K562 (cell line): ENCODE measurements at places on chromosomes 6 and 20. TPM values are rescaled to one million over a fixed set of nuclear protein-coding genes. Genes with fewer than 3 reads are reported as not detected.

GRCh38 chr6:30880698-30881252 lies 3.5 kb upstream of the DDR1 start:
- no peak for DNase-seq

- no peak for DNase-seq
These were observed 8.4 kb upstream of the GABRR2 start for GRCh38 chr6:89323511-89323971.

Gene CTCFL
- polyA plus RNA-seq = 100 and 122 TPM in 2 replicates

DNA sequence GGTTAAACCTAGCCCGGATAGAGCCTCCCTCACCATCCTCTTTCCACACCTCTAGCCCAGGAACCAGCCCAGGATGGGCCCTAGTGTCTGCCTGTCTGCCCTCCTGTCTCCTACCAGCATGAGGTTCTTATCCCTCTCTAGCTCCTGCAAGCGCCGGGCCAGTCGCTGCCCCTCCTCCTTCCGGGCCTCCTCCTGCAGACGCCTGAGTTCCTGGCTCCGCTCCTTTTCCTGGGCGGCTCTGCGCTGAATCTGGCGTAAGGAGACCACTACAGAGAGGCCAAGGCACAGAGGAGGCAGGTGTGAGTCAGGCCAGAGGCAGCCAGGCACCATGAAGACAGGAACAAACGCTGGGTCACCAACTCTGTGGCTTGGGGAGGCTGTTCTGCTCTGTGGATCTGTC lies 4.3 kb upstream of the PSORS1C2 start:
- DNase-seq = no peak

DNA sequence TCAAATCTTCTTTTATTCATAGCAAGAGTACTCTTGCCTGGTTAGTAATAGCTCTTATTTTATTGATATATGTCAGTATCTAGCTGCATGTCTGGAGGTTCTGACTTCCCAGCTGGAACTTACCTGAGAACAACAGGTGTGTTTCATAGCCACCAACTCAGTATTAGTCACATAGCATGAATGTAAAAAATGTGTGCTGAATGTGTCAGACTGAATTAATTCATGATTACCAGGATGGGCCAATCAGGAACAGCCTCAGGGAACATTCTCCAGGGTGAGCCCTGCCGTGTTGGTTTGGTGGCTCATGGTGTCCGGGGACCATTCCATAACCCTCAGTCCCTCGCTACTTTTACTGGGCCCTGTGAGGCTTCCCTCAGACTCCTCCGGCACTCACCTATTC lies 99.7 kb downstream of the TULP4 start:
- no peak for DNase-seq

DNA sequence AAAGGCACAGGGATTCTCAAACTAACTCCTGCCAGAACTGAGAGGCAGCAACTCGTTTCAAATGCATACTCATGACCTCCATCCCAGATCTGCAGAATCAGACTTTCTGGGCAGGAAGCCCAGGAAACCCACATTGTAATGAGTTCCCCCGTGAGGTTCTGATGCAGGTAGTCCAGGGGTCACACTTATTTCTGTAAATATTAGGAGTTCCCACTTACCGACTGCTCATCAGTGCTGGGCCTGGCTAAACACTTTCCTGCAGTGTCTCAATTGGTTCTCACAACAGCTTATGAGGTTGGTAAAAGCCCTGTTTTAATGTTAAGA lies 11.6 kb downstream of the DUSP15 start:
- no peak for DNase-seq

Gene SGK2
- polyA plus RNA-seq = 0.21 and 0.57 TPM in 2 replicates

- no peak for DNase-seq
These were observed 996 bp upstream of the SEC23B start for GRCh38 chr20:18506744-18507143.

Gene LY6G6D
- polyA plus RNA-seq = not detected in 2 replicates

- no peak for DNase-seq
These were observed 18.6 kb downstream of the ELOVL5 start for GRCh38 chr6:53330137-53330536.

- no peak for DNase-seq
These were observed 41.8 kb upstream of the TINAG start for GRCh38 chr6:54266400-54266923.

Gene TGM3
- not detected in 2 replicates for polyA plus RNA-seq

DNA sequence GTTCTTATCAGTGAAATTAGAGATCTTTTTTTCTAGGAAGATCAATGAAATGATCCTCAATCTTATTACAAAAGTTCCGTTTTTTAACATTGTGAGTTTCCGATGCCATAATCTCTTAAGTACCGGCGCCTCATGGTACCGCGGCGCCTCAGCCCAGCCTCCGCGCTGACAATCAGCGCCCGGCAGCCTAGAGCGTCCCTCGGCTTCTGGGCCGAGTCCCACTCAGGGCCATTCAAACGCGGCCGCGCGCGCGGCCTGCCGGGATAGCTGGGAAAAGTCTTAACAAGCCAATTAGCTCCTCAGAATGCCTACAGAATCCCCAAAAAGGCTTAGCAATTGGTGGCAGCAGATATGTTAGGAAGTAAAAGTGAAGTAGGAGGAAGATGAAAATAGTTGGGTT lies 204.8 kb downstream of the ADGB start:
- peak; percentile 57 for DNase-seq

Gene HLA-DQB2
- not detected in 2 replicates for polyA plus RNA-seq

- DNase-seq = no peak
These were observed 122.6 kb upstream of the IFNGR1 start for GRCh38 chr6:137341681-137342195.

Gene C20orf141
- not detected in 2 replicates for polyA plus RNA-seq

- no peak for DNase-seq
These were observed 142.7 kb upstream of the GGTLC1 start for GRCh38 chr20:24131281-24131680.

Gene SSTR4
- not detected in 2 replicates for polyA plus RNA-seq

Gene HTR1B
- polyA plus RNA-seq = not detected in 2 replicates

GRCh38 chr20:62734326-62734725 lies 25.7 kb downstream of the NTSR1 start:
- no peak for DNase-seq

GRCh38 chr20:13525225-13525940 lies 113.3 kb downstream of the TASP1 start:
- DNase-seq = no peak

- DNase-seq = no peak
These were observed 146.9 kb upstream of the SGK1 start for GRCh38 chr6:134464690-134465411.

DNA sequence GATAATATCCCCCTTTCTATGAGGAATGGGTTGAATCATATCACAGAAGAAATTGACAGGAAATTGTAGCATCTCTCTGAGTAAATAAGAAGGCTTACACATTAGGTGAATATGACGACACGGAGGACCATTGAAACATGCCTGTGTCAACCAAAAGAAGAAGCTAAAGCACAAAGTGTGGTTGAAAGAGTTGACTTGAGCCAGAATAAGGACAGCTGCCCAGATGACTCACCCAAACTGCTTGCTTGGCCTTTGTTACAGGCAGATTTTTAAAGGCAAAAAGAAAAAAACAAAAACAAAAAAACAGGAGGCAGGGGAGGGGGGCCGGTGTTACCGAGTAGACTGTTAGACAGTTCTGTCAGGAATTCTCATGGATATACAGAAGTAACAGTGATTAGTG lies 129.8 kb upstream of the EDN1 start:
- no peak for DNase-seq

Gene SAMD3
- 0.19 TPM in 1 of 2 replicates, not detected in the other for polyA plus RNA-seq
